ENCODE measurements at places on chromosomes 7 and 10. TPM values are rescaled to one million over a fixed set of nuclear protein-coding genes. Genes with fewer than 3 reads are reported as not detected.

Gene BRAT1
- total RNA-seq, result 47.3 TPM

Gene HOXA6
- 1.6 TPM for total RNA-seq

Gene PNLIPRP1
- total RNA-seq, result not detected

Gene WIPF3
- total RNA-seq, result 4.0 TPM

Gene LBX1
- total RNA-seq, result 1.0 TPM

Gene TASOR2
- total RNA-seq, result 49.8 TPM

Gene TMEM196
- 0.55 TPM for total RNA-seq

Gene IL6
- not detected for total RNA-seq

Gene MYOZ1
- 0.16 TPM for total RNA-seq
